Muscle of arm (tissue), 14 donors: ENCODE measurements at places on chromosomes 4 and X.

GRCh38 chr4:155367608-155368007 is 9.2 kb downstream of the MAP9 start:
- DNase-seq, result no peak

GRCh38 chrX:32842053-32842452 is 369.3 kb downstream of the DMD start:
- DNase-seq, result no peak

DNA sequence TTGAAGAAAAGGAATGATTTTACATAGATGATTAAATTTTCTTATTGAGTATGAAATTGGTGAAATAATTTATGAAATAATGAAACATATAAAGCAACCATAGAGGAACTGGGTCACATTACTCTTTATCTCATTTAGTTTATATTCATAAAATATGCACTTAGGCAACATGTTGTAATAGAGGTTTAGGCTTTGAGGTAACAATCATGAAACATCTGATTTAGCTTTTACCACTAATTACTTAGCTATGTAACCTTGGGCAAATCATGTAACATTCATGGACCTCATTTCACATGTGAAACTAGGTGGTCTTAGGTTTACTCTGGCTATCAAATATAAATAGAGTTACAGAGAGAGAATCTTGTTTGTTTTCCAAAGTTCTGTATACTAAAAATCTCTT is 54.5 kb upstream of the SMARCA5 start:
- no peak for DNase-seq

- no peak for DNase-seq
Measured at GRCh38 chrX:79704325-79704724, 310.2 kb upstream of the TBX22 start.

GRCh38 chrX:129599499-129599898 is 55.3 kb downstream of the APLN start:
- DNase-seq, result no peak

- DNase-seq, result no peak
Measured at GRCh38 chr4:72326692-72327632, 242.1 kb downstream of the ADAMTS3 start.

GRCh38 chrX:44061968-44062614 is 88.9 kb upstream of the NDP start:
- DNase-seq, result no peak

DNA sequence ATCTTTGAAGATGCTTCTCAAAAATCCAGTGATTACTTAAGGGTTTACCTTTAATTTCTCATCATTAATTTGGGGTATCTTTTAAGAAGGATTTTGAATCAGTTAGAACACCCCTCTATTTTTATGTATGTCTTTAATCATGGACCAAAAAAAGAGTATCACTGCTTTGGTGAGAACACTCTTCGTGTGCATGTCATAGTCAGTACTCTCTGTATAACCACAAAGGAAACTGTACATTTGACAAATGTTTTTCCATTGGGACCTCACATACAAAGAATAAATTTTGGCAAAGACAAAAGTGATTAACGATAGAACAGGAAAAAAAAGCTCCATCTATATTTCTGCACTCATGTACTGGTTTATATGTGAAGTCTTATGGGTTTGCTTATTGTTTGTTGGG is 31.3 kb downstream of the FAM241A start:
- no peak for DNase-seq

DNA sequence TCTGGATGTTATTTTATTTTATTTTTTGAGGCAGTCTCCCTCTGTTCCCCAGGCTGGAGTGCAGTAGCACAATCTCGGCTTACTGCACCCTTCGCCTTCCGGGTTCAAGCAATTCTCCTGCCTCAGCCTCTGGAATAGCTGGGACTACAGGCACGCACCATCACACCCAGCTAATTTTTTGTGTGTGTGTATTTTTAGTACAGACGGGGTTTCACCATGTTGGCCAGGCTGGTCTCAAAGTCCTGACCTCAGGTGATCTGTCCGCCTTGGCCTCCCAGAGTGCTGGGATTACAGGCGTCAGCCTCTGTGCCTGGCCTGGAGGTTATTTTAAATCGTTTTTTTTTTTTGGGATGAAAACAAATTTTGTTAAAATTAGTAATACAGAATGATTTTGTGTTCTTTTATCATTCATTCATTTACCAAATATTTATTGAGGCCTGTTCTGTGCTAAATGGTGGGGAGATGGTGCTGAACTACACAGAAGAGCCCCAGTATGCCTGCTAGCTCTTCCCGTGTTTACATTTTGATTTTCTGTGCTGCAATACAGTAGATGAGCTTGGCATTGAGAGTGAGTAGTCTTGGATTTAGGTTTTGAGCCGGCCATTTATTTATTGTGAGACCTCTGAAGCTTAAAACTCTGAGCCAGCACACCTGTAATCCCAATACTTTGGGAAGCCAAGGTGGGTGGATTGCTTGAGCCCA is 22.7 kb downstream of the ADD1 start:
- no peak for DNase-seq

DNA sequence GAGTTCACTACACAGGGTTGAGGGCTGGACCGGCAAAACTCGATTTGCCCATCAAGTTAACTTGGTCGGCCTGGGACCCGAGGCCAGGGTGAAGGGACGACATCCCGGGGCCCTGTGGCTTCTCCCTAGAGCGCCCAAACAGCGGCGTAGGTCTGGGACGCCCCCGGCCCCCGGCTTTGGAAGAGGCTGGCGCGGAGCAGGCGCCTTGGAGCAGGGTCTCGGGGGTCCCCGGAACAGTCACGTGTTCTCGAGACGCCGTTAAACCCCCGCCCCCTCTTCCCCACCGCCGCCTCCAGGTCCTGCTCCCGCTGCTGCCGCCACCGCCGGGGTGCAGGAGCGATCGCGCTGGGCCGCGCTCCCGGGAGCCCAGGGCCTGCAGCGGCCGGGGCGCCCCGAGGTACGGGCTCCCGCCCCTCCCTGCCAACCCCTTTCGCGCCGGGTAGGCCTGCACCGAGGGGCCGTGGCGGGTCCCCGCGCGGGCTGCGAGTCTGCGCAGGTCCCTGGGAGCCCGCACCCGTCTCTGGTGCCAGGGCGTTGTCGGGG is at the start of gene NPY5R:
Gene NPY5R (plus strand): TSS at position 289 of the 543 bp plus-strand sequence. CDS start 6,382 bp downstream, outside the sequence.
- no peak for DNase-seq

GRCh38 chr4:13483136-13483767 is 888 bp downstream of the RAB28 start:
- DNase-seq, result no peak

- no peak for DNase-seq
Measured at GRCh38 chrX:131789664-131790063, 233.4 kb upstream of the STK26 start.

DNA sequence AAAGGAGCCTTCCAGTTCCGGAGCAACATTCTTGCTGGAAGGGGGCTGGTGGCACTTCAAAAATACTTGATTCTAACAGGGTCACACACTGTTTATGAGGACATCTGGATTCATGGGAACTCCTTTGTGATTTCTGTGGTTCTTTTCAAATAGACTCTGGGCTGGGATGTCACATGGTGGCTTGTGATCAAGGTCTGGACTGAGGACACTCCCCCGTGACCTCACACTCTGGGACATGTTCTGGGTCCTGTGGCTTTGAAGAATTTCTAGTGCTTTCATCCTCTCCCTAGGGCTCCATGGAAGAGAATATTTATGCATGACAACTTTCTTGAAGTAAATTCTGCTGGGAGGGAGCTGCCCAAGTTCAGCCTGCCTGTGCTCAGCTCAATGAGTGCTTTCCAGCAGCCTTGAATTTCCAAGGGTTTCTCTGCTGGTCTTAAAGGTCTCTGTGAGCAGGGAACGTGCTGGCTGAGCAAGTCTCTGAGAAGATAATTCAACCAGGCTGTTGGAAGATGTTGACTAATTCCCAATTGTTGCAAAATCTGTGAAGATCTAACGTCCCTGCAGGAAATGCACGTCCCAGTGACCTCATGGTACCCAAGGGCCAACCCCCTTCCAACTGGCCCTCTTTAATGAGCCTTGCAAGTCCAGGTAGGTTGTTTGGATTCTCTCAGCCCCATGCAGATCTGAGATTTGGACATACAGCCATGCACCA is 36.3 kb downstream of the GPR143 start:
- DNase-seq, result no peak

DNA sequence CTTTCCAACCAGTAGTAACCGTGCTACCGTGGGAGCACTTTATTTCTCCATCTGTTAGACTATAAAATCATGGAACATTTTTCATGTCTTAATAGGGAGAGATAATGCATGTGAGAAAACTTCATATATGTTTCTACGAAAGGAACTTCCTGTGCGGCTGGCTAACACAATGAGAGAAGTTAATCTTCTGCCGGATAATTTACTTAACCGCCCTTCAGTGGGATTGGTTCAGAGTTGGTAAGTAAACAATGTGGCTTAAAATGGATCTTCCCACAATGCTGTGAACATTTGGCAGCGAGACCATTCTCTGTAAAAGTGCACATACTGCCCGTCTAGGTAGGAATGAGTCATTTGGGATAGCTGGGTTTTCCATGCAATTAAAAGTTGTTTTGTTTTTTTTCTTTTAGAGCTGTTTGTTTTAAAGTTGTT is 29.6 kb downstream of the PDK3 start:
- DNase-seq, result peak; percentile 36

DNA sequence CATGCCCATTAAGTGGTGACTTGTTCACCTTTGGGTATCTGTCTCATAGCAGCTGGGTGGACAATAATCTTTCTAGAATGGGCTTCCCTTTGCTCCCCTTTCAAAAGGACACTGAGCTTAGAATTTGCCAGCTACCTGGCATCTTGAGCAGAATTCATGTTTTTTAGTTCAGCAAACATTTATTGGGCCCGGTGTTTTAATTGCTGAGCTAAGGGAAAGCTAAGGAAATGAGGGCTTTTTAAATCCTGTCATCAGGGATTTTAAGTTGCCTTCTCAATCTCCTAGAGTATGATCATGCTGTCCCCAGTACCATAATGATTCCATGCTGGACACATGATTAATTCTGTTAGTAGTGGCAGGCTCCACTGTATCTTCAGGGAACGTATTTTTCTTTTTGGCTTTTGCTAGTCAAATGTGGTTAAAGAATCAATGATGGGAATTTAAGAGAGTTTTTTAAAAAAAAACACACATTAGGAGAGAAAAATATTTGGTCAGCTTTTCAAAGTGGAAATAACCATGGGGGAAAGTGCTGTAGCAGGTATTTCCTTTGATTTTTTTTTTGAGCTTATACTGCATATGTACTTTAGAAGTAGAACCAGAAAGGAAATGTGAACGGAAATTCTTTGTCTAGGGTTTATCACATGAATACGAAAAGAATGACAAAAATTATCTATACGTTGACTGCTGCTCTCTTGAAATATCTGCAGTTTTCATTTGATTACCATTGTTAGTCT is 208.9 kb downstream of the CLCN4 start:
- no peak for DNase-seq

GRCh38 chr4:82639971-82640370 is 78.2 kb upstream of the TMEM150C start:
- no peak for DNase-seq

DNA sequence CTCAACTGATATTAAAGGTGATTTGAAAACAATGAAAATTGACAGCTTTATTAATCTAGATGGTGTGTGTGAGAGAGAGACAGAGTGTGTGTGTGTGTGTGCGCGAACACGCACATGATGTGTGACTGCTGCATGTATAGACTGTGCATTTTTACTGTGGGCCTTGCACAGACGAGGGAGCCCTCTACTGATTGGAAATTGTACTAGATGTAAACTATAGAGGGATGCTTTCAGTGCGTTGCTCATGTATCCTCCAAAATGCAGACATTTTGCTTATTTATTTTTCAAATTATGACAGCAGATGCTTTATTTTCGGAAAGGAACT is 168.4 kb upstream of the GK2 start:
- peak; percentile 61 for DNase-seq

DNA sequence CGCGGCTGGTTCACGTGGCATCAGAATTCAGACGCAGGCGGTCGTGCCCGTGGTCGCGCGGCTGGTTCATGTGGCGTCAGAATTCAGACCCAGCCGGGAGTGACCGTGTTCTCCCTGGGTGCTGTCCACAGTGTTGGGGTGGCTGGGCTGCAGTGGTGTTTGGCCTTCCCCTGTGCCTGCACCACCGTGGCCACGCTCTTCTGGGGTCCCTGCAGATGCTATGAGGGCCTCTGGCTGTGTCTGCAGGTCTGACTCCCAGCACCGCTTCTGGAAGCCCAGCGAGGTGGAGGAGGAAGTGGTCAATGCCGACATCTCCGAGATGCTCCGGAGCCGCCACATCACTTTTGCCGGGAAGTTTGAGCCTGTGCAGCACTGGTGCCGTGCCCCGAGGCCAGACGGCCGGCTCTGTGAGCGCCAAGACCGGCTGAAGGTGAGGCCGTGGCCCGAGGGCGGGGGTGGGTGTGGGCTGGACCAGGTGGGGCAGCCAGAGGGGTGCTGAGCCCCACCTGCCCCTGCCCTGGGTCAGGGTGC is 26.4 kb downstream of the NKX1-1 start:
- no peak for DNase-seq

- DNase-seq, result peak; percentile 74
Measured at GRCh38 chrX:131288738-131289511, at the start of gene IGSF1. Gene IGSF1 (minus strand): TSS chrX:131289306. CDS start chrX:131286674, 2,632 bp downstream.

DNA sequence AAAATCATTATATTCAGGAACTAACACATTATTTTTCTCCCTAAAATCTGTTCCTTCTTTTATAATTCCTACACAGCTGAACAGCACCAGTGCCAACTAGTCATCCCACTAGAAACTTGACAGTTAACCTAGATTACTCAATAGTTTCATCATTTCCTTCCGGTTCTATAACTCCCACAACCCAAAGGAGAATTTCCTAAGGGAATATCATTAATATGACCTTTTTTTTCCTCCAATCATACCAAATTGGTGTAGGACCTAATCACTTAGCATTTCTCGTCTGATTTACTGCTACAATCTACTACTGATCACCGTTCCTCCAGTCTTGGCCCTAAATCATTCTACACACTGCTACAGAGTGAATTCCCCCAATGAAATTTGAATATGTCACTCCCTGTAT is 45.9 kb downstream of the WDFY3 start:
- no peak for DNase-seq

- no peak for DNase-seq
Measured at GRCh38 chr4:142567199-142567598, 278.9 kb downstream of the INPP4B start.

GRCh38 chr4:11189756-11190155 is 238.9 kb downstream of the HS3ST1 start:
- no peak for DNase-seq

- DNase-seq, result no peak
Measured at GRCh38 chr4:23902222-23902804, 12.5 kb upstream of the PPARGC1A start.

- DNase-seq, result no peak
Measured at GRCh38 chrX:119954374-119954773, 10.8 kb upstream of the NKAP start.

DNA sequence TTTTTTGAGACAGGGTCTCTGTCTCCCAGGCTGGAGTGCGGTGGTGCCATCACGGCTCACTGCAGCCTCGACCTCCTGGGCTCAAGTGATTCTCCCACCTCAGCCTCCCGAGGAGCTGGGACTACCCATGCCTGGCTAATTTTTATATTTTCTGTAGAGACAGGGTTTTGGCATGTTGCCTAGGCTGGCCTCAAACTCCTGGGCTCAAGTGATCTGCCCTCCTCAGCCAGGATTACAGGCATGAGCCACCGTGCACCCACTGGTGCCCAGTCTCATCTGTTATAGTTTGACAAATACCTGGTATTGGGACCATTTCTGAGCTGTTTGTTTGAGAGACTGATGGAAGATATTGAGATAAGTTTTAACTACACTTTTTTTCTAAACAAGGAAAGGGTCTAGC is 57.5 kb upstream of the SMIM10 start:
- DNase-seq, result no peak

- no peak for DNase-seq
Measured at GRCh38 chr4:73315091-73315490, 56.5 kb upstream of the ANKRD17 start.
